ENCODE measurements at places on chromosomes 1 and 21.

GRCh38 chr1:183075861-183076260, 52.6 kb downstream of the LAMC1 start:
- no peak for DNase-seq

DNA sequence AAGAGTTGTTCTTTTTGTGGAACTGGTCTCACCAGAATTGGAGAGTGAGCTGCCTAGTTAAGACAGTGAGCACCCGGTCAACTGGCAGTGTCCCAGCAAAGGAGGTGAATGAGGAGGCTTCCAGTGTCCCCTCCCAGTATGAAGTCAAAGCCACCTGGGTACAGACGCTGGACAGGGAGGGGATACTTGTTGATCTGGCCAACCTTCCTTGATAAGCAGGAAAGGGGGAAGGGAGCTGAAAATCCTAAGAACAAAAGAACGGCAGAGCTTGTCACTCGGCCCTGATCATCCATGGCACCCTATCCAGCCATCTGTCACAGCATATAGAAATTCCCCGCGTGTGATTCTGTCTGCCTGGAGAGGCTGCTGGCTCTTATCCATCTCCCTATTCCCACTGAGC, 91.5 kb downstream of the SSBP3 start:
- no peak for DNase-seq

DNA sequence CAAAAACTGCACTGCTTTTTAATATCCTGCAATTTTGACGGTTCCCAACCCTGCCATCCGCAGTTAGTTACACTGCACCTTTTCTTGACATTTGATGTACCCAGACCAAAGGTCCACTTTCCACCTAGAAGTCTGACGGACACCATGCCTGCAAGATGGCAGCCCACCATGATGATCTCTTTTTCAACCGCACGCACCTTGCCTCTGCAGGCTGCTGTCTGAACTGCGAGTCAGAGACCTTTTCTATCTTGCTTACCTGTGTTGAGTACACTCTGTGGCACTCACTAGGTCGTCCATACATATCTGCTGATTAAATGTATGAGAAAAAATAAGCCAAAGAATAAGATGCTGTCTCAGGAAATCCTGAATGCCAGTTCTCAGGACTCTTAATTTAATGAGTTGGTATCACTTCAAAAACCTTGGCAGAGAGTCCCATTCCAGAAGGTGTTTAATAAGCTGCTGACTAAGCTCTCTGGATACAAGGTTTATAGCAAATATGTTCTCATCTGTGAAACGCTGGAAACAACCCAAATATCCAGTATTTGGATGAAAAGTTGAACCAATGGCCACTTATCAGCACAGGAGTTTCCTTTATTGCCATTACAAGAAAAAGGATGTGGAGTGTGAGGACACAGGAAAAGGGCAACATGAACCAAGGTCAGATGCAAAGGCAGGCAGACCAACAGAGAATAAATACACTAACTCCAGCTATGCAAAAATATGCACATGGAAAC, 37.9 kb downstream of the GNG12 start:
- no peak for DNase-seq

GRCh38 chr1:215200121-215200520, 117.6 kb downstream of the KCNK2 start:
- DNase-seq = no peak

DNA sequence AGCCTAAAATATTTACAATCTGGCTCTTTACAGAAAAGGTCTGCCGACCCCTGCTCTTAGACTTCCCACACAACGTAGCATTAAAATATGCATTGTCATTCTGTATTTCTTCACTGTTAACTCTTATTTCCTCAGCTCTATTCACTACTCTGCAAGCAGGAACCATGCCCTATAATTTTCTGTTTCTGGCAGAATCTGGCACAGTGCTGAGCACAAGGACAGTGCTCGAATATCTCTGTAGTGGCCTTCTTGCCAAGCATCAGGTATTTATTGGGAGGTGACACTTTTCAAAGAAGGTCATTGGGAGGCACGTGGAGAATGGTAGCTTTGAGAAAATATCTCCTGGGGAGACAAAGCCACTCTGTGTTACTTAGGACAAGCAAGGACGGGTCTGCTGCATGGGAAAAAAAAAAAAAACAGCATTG, 77.9 kb downstream of the PSMG1 start:
- DNase-seq = no peak

- DNase-seq = no peak
Measured at GRCh38 chr1:59384443-59384842, 87.5 kb downstream of the FGGY start.

GRCh38 chr1:53359225-53359933, 31.5 kb upstream of the LRP8 start:
- DNase-seq = no peak

DNA sequence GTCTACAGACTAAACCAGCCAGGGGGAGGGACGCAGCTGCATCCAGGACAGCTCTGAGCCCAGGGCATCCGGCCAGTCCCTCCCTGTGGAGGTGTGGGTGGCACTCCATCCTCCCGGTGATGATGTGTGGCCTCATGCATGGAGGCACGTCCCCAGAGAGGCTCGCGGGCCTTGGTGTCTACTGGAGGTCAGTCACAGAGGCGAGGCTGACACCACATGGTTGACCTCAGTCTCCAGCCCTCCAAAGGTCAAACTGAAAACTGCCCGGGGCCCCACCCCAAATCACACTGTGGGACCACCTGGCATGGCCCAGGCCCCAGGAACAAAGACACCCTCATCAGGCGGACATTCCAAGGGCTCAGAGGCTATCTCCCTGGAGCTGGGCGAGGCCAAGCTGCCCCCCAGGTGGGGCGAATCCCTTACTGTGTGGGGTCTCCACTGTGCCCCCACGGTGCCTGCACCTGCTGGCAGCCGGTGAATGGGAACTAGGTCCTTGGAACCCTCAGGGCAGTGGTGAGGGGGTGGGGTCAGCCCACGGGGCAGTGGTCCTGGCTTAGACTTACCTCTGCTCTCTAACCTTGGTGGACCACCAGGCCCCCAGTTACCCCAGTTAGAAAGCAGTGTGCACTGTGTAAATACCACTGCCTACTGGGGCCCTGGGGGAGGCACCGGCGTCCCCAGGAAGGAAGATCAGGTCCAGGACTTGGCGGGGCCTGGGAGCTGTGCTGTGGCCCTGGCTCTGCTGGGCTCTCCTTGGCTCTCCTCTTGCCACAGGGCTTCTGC, 49.1 kb downstream of the TRPM2 start:
- no peak for DNase-seq

DNA sequence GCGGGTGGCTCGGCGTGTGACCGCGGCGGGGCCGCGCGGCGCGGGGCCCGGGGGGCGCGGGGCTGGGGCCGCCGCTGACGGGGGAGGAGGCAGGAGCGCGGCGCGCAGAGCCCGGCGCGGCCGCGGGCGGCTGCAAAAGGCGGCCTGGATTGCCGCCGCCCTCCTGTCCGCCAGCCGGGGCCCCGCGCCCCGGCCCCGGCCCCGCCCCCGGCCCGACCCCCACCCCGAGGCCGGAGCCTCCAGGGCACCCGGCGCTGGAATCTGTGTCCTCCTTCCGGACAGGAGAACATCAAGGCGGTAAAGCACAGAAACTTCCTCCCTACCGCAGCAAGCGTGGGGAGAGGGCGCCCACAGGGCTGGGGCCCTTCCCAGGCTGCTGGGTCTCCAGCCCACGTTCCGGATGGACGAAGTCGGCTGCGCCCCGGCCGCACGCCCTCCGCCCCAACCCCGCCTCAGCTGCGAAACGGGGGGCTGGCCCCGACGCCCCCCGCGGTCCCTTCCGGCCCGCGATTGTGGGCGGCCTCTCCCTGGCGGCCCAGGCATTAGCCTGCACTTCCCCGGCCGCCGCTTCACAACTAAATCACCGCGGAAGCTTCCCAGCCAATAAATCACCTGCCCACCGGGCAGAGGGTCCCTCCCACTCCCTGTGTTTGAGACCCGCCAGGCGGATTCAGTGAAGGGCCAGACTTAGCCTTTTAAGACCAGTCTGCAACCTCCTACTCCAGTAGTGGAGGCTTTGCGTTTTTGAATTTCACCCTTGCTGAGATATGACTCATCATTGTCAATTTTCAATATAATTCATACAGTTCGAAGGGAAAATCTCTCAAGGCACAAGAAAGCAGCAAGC, 106.0 kb downstream of the SLC45A1 start:
- peak; percentile 79 for DNase-seq

- no peak for DNase-seq
Measured at GRCh38 chr1:186066411-186066810, 308.6 kb downstream of the TPR start.

DNA sequence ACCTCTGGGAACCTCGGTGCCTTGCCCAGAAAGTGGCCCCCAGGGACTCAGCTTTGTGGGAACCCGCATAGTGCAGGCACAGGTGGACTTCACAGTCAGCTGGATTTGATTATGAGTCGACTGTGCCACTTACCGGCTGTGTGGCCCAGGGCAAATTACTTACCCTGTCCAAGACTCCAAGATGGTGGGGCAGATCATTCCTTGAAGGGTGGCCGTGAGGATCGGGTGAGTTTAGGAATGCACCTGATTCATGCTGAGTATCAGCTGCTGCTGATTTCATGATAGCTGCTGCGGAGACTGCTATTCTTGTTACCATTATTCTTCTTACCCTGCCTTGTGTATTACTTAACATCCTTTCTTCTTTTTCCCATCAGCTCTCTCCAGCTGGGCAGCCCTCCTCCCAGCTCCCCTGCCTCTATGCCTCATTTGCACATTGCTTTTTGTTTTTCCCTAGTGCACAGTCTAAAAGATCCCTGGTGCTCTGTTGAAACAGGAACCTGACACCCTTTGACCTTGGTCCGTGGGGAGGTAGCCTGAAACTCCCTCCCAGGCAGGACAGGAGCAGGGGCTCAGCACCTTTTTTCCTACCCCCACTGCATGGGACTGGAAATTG, 40.5 kb upstream of the FHAD1 start:
- DNase-seq = no peak

- DNase-seq = no peak
Measured at GRCh38 chr1:42175314-42176054, 10.9 kb upstream of the GUCA2A start.

DNA sequence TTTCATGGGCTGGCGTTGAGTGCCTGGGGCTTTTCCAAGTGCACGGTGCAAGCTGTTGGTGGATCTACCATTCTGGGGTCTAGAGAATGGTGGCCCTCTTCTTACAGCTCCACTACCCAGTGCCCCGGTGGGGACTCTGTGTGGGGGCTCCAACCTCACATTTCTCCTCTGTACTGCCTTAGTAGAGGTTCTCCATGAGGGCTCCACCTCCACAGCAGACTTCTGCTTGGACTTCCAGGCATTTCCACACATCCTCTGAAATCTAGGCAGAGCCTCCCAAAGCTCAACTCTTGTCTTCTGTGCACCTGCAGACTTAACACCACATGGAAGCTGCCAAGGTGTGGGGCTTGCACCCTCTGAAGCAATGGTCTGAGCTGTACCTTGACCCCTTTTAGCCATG, 82.1 kb downstream of the CCDC18 start:
- no peak for DNase-seq

- DNase-seq = no peak
Measured at GRCh38 chr1:191690931-191691330, 467.3 kb upstream of the RGS18 start.

Measured in Caco-2 (cell line).